CD8-positive, alpha-beta T cell (primary cell): ENCODE measurements at places on chromosomes 5 and 9.

DNA sequence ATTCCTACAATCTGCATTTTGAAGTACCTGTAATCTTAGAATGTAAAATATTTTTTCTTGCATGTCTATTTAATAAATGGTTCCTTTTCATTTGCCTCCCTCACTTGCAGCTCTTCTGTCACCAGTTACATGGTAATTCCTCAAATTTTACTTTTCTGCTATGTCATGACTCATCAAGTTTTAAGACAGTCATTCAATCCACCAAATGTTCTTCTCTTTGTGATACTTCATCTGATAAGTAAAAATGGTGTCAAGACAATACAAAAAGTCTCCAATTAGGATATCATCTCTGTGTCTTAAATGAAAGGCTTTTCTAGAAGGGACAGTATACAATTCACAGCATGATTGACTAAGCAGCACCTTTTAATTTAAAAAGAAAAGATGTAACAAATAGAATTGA is 104.9 kb upstream of the FTMT start:
- no peak for DNase-seq

- DNase-seq: no peak
Measured at GRCh38 chr5:114101153-114101552, 260.7 kb upstream of the KCNN2 start.

GRCh38 chr9:19101203-19101602 is 1.5 kb downstream of the HAUS6 start:
- DNase-seq: no peak

DNA sequence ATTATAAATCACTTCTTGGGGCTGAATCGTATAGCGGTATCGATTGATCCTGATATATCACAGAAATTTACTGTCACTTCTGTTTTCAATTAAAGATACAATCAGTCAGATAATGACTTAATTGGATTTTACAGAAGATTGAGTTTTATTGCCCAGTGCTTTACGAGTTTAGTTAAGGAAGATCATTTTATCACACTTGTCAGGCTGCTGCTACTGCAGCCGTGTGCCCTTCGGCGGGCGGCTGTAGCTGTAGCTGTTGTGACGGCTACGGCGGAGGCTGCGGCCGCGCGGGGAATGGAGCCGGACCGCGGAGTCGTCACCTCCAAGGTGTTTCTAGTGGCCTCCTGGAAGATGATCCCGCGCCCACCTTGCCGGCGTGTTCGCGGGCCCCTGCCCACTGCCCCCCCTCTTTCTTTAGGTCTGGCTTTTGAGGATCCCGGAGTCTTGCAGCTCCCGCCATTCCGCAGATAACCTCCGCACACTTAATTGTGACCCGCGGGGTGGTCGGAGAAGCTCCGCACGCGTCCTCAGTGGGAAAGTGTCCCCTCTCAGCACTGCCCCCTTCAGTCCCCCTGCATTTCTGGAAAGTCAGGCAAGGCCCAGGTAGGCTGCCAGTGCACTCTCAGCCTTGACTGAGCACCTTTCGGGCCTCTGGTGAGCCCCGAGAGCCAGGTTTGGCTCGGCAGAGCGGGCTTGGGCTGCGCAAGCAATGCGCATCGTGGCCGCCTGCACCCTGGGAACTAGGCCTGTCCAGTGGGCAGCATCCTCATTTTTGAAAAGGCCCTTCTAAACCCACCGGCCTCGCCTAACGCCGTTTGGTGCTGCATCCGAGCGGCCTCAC is 6.9 kb upstream of the DMRT3 start:
- no peak for DNase-seq

DNA sequence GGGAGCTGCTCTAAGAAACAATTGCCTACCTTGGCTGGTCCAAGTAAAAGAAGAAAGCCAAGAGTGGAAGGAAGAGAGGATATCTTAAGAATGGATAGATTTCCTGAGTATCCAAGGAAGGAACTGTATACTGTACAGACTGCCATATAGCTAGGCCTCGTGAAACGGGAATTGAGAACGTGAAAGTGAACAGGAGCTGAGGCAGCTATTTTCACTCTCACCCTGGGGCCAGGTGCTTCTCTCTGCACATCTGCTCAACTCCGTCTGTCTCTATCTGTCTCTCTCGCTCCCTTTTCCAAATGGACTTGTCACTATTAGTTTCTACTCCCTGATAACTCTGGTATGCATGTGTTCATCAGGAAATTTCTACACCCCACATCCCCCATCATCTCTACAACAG is 35.9 kb upstream of the TESK1 start:
- DNase-seq: no peak

GRCh38 chr5:174723315-174723978 is 935 bp upstream of the MSX2 start:
- no peak for DNase-seq
